ENCODE measurements at places on chromosomes 12 and 14.

DNA sequence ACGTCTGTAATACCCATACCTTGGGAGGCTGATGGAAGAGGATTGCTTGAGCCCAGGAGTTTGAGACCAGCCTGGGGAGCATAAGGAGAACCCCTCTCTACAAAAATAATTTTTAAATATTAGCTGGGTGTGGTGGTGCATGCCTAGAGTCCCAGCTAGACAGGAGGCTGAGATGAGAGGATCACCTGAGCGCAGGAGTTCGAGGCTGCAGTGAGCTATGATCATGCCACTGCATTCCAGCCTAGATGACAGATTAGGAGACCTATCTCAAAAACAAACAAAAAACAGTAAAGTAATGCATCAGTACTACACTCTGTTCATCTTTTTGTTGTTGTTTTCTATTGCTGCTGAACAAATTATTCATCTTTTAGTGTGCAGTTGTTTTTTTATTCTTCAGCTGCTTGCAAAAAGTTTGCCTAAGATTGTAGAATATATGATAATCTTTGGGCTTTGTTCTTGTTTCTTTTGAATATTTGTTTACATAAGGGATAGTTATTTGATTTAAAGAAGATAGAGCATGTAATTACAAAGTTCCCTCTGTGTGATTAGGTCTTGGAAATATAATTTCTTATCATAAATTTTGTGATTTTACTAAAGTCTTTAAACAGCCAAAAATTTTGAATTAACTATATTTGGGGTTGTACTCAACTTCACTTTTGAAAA, 8.2 kb downstream of the ARHGAP5 start:
- DNase-seq = no peak

- no peak for DNase-seq
These were observed 11.2 kb downstream of the AJUBA start for GRCh38 chr14:22971152-22971551.

- no peak for DNase-seq
These were observed 105.9 kb downstream of the FGD4 start for GRCh38 chr12:32505067-32505945.

DNA sequence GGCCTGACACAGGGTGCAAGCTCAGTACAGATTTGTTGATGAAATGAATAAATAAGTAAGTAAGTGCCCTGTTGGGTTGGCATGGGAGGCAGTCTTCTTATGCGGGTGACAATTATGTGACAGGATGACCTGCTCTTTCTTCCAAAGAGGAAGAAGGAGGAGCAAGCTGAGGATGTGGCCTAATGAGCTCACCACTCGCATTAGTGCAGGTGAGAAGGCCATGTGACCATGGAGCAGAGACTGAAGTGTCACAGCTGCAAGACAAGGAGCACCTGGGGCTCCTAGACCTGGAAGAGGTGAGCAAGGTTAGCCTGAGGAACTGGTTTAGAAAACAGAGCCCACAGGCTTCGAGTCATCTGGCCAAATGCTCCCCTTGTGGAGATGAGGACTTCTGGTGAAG, 34.9 kb downstream of the LRTM2 start:
- DNase-seq = no peak

DNA sequence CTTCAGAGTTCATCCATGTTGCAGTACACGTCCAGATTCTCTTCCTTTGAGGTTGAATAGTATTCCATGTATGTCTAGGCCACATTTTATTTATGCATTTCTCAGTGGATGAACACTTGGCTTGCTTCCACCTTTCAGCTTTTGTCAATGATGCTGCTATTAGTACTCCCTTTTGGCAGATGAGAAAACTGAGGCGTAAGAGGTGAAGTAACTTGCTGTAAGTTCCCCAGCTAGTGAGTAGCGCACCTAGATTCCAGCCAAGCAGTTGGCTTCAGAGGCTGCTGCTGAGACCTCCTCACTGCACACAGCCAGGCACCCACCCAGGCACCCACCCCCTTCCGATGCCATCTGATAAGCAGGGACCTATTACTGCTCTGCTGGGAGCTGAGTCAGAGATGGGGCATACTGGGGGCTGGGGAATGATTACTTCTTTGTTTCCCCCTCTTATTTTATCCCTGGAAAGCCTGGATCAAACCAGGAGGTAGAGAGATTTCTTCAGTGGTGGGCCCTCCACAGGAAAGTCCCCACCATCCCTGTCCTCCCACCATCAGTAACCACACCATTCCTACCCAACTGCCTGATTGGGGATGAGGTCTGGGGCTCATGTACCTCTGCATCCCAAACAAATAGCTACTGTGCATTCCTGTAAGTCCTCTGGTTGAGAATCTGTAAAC, 234.6 kb downstream of the PCNX1 start:
- no peak for DNase-seq

DNA sequence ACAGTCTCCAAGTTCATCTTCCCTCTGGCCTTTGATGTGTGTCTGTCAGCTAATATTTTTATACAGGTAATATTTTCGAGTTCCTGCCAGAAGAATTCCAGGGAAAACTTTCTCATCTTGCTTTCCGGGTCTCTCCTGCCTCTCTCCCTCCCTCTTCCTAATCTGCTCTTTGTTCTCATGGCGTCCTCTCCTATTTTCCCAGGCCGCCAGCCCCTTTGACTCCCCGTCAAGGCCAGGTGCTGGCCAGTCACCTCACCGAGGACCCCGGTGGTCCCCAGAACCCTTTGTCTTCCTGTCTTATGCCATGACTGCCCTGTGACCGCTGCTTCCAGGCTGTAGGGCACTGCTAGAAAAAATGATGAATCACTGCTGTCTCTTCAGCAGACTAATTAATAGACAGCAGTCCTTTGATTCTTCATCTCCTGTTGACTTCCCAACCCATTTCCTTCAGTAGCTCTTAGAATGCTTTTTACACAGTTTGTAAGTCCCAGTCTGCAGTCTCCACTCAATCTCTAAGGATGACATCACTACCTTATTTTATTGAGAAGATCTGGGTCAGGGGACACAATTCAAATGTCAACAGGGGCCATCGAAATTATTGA, 40.7 kb downstream of the PPFIBP1 start:
- DNase-seq = no peak

DNA sequence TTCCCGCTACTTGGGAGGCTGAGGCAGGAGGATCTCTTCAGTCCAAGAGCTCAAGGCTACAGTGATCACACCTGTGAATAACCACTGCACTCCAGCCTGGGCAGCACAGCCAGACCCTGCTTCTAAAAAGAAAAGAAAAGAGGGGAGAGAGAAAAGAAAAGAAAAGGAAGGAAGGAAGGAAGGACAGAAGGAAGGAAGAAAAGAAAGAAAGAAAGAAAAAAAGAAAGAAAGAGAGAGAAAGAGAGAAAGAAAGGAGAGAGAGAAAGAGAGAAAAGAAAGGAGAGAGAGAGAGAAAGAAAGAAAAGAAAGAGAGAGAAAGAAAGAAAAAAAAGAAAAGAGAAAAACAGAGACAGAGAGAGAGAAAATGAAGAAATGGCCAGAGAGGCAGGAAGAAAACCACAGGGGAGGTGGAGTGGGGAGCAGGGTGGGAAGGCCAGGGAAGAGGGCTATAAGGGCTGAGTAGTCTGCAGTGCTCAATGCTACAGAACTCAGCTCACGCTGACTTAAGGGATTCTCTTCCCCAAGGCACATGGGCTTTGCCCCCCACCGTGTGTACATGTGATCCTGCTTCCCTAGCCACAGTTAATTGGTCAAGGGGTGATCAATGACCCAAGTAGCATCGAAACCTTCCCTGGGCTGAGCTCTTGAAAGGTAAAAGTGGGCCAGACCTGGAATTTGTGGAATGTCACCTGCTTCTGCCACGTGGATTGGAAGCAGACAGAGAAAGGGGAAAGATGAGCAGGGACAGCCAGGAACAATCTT, 90.4 kb upstream of the TMCC3 start:
- DNase-seq = no peak

DNA sequence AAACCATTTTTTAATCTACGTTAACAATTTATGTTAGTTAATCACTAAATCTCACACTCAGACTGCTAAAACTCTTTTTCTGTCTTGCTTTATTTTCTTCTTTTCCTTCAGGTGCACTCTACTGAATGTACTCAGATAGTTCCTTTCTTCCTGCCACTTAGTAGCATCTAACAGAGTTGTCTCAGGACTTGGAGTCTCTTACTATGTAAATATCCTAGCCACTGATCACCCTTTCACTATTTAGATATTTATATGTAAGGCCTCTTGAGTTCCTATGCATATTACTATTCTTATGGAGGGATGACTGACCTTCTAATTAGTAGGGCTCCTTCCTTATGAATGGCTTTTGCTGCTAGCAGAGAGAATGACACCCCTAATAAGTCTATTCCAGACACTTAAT, 586.3 kb downstream of the RERGL start:
- no peak for DNase-seq

GRCh38 chr14:69537900-69538299, 36.8 kb downstream of the CCDC177 start:
- DNase-seq = no peak

GRCh38 chr14:49880267-49881064, 12.4 kb upstream of the ARF6 start:
- no peak for DNase-seq

GRCh38 chr14:52015411-52016030, 26.2 kb downstream of the RTRAF start:
- no peak for DNase-seq

DNA sequence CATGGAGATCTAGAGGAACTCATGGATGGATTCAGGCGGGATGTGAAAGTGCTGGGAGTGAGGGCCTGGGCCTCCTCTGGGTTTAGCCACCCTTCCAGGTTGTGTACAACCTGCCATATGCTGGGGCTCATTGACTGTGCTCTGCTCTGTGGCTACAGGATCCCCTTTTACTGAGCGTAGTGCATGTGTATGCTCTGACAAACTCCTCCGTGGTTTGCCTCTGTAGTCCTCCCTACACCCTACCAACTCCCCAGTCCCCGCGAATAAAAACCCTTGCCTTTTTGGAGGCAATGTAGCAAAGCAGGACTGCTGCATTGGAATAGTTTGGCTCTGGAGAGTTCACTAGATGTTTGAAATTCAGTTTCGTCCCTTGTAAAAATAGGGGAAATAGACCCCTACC, 17.4 kb downstream of the JDP2 start:
- DNase-seq = no peak

- DNase-seq = no peak
These were observed 20.3 kb downstream of the PLEKHG3 start for GRCh38 chr14:64724578-64724930.

- peak; percentile 86 for DNase-seq
These were observed at the start of gene CCDC77 for GRCh38 chr12:401235-402028. Gene CCDC77, plus strand, starts transcription at chr12:401644. Its CDS starts 7,740 bp downstream, at chr12:409384.
